Frontal cortex (tissue), 4 donors: ENCODE measurements at places on chromosomes 4 and X. TPM values are rescaled to one million over a fixed set of nuclear protein-coding genes. Genes with fewer than 3 reads are reported as not detected.

The VSIG4 gene
- total RNA-seq = 15.1 TPM

DNA sequence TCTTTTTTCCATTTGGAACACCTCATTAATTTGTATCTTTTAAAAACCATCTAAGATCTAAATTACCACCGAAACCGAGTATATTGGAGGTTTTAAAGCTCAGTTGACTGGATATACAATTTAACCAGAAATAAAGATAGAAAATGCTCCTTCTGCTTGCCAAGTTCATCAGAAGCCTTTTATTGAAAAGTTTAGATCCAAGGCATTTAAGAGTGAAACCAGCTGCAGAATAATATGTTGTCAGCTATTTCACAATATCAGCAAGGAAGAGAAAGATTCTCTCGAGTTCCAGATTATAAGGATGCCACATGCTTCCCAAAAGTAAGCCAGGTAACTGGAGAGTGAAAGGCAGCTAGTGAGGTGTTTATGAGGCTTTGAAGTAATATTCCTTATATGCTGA is 217.4 kb downstream of the DCTD start:
- no peak for DNase-seq

GRCh38 chr4:11105715-11106114 is 323.0 kb downstream of the HS3ST1 start:
- no peak for DNase-seq

DNA sequence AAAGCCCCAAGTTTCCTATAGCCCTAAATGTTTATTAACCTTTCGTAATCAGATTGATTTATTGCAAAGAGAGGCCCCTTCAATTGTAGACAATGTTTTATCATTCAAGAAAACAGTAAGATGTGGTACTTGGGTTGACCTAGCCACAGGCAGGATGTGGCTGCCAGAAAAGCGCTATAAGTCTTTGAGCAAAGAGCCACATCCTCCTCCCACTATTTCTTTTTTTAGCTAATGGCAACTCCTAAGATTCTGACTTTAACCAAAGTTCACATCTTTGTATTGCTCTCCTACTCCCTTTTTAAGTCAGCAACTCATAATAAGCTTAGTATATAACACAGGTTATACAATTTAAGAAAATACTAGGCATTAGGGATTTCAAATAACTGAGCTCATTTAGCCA is 70.7 kb upstream of the PPP3CA start:
- no peak for DNase-seq
